ENCODE measurements at places on chromosomes 16 and 17.

DNA sequence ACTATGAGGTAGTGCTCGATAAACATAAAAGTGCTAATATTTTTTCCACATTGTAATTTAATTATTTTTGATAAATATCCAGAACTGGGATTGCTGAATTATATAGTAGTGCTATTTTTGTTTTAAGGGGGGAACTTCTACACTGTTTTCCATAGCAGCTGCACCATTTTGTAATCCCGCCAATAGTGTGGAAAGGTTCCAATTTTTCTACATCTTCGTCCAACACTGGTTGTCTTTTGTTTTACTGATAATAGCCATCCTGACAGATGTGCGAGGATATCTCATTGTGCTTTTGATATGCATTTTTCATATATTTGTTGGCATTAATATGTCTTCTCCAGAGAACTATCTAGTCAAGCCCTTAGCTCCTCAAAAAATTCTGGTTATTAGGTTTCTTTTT, 259.6 kb upstream of the KCNJ16 start:
- no peak for DNase-seq

GRCh38 chr17:14396547-14396946, 95.7 kb downstream of the HS3ST3B1 start:
- DNase-seq, result no peak

DNA sequence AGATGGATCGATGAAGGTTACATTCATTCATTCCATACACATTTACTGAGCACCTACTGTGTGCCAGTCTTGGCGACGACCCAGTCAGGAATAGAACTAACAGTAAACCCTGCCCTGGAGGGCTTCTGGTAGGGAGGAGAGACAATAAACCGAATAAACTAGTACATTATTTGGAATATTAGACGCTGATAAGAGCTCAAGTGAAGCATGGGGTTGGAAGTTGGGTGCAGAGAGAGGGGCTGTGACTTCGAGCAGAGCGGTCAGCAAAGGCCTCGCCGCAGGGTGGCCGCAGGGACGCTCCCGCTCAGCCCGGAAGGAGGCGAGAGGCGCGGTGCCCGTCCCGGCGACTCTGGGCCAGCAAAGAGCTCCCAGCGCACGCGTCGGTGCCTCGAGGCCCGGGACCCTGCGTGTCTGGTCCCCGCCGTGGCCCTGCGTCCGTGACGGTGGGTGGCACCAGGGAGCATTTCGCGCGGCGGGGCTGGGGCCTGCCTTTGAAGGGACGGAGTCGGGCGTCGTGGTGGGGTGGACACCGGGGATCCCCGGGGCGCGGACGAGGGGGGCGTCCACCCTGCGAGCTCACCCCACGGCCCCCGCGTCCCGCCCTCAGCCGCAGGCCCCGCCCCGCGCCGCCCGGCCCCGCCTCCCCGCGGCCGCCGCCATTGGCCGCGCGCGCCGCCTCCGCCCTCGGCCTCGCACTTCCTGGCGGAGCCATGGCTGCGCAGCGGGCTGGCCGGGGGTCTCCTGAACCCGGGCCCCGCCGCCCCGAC, at the start of gene KLHL36:
Gene KLHL36 (plus strand): TSS at position 684 of the 767 bp plus-strand sequence. CDS start 2,357 bp downstream, outside the sequence.
- DNase-seq, result peak; percentile 59

- no peak for DNase-seq
Measured at GRCh38 chr16:78390092-78390491, 290.6 kb downstream of the WWOX start.

- DNase-seq, result no peak
Measured at GRCh38 chr16:75251280-75252048, at the start of gene BCAR1. Gene BCAR1 (minus strand): TSS chr16:75251624. CDS start chr16:75251482, 142 bp downstream.

- no peak for DNase-seq
Measured at GRCh38 chr16:72829846-72830775, 217.8 kb downstream of the ZFHX3 start.
